Kidney (tissue), 22 donors: ENCODE measurements at places on chromosomes 5 and 9. TPM values are rescaled to one million over a fixed set of nuclear protein-coding genes. Genes with fewer than 3 reads are reported as not detected.

The LIFR gene
- total RNA-seq: 90.1 TPM

The SPATA31C1 gene
- total RNA-seq: not detected

The FBP1 gene
- 27.3 TPM for total RNA-seq

The ANKRD18B gene
- 0.72 TPM for total RNA-seq

The TRAF1 gene
- total RNA-seq: 10.9 TPM

The GTF2H2C gene
- 36.6 TPM for total RNA-seq

The ADAMTS2 gene
- 13.6 TPM for total RNA-seq

The IFNA2 gene
- total RNA-seq: not detected

The SOX30 gene
- 0.09 TPM for total RNA-seq

The PDE8B gene
- 4.5 TPM for total RNA-seq

The FOXD1 gene
- total RNA-seq: 5.9 TPM

The IFNA13 gene
- total RNA-seq: not detected

The CCDC127 gene
- 5.9 TPM for total RNA-seq

The INSL4 gene
- total RNA-seq: not detected

The ORM2 gene
- total RNA-seq: not detected

The FGF10 gene
- 6.3 TPM for total RNA-seq

The DEPDC1B gene
- 0.50 TPM for total RNA-seq

The DPM2 gene
- total RNA-seq: 42.8 TPM

The C5orf63 gene
- 8.5 TPM for total RNA-seq

The RAD23B gene
- total RNA-seq: 76.5 TPM

The CACFD1 gene
- 37.3 TPM for total RNA-seq

The SH3TC2 gene
- 1.3 TPM for total RNA-seq

The SLC34A1 gene
- total RNA-seq: 0.91 TPM

The PLAC8L1 gene
- not detected for total RNA-seq

The CER1 gene
- total RNA-seq: not detected

The SAXO1 gene
- total RNA-seq: 0.35 TPM

The DNAI1 gene
- 3.0 TPM for total RNA-seq

The CD14 gene
- total RNA-seq: 68.8 TPM

The TAF1L gene
- not detected for total RNA-seq

The FKTN gene
- total RNA-seq: 21.4 TPM

The SEC16A gene
- total RNA-seq: 67.1 TPM

The GRXCR2 gene
- total RNA-seq: not detected

The BAAT gene
- total RNA-seq: 0.09 TPM

The PDZD2 gene
- total RNA-seq: 14.8 TPM

The CBY3 gene
- total RNA-seq: not detected

The PCDHGA8 gene
- 1.8 TPM for total RNA-seq

The MARCOL gene
- not detected for total RNA-seq

The HSD17B3 gene
- total RNA-seq: 0.66 TPM

The SARDH gene
- 4.6 TPM for total RNA-seq

The SHISAL2B gene
- not detected for total RNA-seq

The SLC6A7 gene
- not detected for total RNA-seq

The SLC6A19 gene
- 2.2 TPM for total RNA-seq

The HACD4 gene
- 2.9 TPM for total RNA-seq

The SPINK13 gene
- total RNA-seq: 1.6 TPM

The OR1L8 gene
- not detected for total RNA-seq

The TMEFF1 gene
- 0.66 TPM for total RNA-seq

The TICAM2 gene
- 7.6 TPM for total RNA-seq

The FBP2 gene
- not detected for total RNA-seq

The TAF11L5 gene
- total RNA-seq: not detected

The C9orf72 gene
- 16.1 TPM for total RNA-seq

The CCL21 gene
- total RNA-seq: 92.8 TPM

The FUT7 gene
- total RNA-seq: 0.60 TPM

The THBS4 gene
- 1.4 TPM for total RNA-seq

The PDE4D gene
- total RNA-seq: 78.9 TPM

The ANKRD33B gene
- total RNA-seq: 20.3 TPM

The CCDC112 gene
- 6.5 TPM for total RNA-seq

The C9orf43 gene
- 0.50 TPM for total RNA-seq

The FCN2 gene
- 3.6 TPM for total RNA-seq
